Activated T-cell treated with anti-CD3 and anti-CD28 coated beads for 4 hours (primary cell): ENCODE measurements at places on chromosomes 11 and 22.

DNA sequence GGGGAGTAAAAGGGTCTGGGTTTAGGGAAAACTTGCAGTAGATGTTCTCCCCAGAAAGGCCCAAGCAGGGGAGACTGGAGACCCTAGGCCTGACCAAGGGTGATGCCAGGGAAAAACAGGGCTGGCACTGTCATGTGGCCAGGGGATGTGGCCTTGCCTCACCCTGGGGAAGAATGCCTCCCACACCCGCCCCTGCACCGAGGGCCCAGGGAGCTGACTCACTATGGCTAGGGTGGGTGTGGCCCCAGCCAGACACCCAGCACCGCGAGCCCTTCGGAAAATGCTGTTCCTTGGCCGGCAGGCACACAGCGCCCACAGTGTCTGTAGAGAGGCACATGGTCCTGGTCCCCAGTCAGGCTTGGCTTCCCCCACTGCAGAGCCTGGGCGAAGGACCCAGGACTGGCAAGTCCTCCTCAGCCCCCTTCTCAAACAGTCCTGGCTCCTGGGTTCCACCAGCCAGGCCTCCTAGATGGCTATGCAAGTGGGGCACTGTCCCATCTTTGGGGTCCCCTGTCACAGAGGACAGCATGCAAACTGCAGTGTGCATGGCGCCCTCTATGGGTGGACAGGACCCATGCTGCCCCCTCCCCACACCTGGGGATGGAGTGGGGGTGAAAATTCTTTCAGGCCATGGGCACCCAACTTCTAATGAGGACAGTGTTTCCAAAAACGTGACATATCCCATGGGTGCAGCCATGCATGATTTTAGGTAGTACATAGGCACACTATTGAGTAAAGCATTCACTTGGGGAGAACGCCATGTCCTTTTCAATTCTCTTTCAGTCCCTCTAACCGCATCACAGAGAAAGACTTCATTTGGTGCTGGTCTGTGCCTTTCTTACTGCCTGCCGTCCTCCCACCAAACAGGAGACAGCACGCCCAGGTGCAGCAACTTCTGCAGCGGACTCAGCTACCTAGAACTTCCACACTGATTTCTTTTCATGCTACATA lies 15.2 kb downstream of the TMPRSS5 start:
- no peak for DNase-seq

- DNase-seq = no peak
Observed at GRCh38 chr11:28384418-28384817, 276.2 kb downstream of the METTL15 start.

DNA sequence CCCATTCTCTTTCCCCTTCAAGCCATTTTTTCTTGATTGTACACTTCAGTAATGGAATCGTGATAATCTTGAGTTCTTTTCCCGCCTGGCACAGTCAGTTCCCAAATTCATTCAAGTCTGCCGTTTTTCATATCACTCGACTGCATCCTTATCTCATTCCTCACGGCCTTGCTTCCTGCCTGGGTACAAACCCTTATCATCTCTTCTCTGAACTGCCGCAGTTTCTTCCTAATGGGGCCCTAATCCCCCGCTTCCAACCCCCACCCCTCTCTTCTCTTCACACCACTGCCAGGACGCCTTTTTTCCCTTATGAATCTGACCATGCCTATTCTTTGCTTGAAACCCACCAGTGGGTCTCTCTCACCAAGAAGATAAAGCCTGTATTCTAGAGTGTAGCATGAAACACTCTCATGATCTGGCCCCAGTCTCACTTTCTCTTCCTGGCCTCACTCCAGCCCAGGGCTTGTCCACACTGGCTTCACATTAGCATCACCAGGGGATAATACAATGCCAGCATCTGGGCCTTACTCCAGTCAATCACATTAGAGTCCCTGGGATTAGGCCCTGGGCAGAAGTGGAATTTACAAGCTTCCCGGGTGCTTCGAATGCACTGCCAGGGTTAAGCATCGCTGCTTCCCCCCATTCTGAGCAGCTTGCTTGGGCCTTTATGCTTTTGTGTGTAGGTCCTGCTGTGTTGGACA lies 102.1 kb downstream of the FBXO7 start:
- no peak for DNase-seq

- no peak for DNase-seq
Observed at GRCh38 chr11:44905131-44905866, 45.4 kb downstream of the TP53I11 start.

GRCh38 chr11:20360650-20361049 lies 2.9 kb upstream of the HTATIP2 start:
- DNase-seq = no peak

- DNase-seq = no peak
Observed at GRCh38 chr22:31277741-31278140, 14.5 kb downstream of the PIK3IP1 start.

DNA sequence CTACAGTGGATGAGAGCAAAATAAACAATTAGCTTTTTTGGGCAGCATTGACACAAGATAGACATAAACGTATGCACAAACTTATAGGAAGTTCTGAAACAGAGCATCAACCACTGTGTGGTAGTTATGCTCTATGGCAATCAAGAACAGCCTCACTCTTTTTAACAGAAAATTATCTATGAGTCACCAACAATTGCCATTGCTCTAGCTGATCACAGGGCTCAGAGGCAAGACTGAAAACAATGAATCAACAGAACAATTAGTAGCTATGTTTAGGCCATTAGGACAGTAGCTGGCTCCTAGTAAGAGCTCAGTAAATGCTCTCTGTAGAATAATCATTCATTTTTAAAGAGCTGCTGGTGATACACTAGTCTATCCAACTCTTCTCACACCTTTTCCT lies 34.9 kb upstream of the PICALM start:
- DNase-seq = no peak

DNA sequence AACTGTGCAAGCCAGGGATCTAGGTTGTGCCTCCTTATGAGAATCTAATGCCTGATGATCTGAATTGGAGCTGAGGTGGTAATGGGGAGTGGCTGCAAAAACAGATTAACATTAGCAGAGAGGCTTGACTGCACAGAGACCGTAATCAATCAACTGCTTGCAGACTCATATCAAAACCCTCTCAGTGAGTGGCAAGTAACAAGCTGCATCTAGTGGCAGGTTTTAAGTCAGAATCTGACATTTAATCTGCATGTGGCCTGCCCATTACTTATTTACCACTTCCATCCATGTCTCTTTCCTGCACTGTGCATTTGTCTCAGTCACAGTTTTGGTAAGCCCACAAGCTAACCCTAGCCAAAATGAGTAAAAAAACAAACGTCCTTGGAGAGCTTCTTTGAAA lies 11.2 kb downstream of the C11orf58 start:
- no peak for DNase-seq

DNA sequence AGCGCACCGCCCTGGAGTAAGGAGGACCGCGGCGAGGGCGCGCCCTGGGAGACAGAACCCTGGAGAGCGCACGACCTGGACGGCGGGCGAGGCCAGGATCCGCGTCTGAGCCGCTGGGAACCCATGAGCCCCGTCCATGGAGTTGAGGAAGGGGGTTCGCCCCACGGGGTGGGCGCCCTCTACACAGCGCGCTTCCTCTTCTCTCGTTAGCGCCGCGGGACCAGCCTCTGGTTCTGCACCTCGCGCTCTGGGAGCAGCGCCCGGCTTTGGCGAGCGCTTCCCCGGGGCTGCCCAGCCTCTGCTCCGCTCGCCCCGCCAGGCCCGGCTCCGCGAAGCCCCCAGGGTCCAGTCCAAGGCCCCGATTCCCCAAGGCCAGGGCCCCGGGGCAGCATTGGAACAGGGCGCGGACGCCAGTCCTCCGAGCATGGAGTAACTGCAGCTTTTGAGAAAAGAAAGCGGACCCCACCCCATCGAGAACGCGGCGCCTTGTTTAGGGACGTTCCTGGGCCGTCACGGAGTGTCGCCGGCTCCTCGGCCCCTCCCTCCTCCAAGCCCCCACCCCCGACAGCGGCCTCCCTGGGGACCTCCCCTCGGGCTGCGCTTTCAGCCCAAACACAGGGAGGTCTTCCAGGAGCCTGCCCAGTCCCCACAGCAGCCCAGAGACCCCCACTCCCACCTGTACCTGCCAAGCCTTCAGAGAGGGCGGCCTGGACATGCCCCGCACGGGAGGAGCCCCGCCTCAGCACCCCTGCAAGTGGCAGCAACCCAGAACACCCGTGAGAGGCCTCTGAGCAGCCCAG lies 56.2 kb downstream of the BRD1 start:
- DNase-seq = no peak

DNA sequence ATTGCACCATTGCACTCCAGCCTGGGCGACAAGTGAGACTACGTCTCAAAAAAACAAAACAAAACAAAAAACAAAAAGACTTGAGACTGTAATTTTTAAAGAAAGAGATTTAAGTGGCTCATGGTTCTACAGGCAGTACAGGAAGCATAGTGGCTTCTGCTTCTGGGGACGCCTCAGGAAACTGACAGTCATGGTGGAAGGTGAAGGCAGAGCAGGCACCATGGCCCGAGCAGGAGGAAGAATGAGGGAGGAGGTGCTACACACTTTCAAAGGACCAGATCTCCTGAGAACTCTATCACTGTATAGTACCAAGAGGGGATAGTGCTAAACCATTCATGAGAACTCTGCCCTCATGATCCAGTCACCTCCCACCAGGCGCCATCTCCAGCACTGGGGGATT lies 52.0 kb downstream of the CBL start:
- peak; percentile 8 for DNase-seq

GRCh38 chr11:59777104-59777503 lies 21.9 kb downstream of the STX3 start:
- DNase-seq = no peak

DNA sequence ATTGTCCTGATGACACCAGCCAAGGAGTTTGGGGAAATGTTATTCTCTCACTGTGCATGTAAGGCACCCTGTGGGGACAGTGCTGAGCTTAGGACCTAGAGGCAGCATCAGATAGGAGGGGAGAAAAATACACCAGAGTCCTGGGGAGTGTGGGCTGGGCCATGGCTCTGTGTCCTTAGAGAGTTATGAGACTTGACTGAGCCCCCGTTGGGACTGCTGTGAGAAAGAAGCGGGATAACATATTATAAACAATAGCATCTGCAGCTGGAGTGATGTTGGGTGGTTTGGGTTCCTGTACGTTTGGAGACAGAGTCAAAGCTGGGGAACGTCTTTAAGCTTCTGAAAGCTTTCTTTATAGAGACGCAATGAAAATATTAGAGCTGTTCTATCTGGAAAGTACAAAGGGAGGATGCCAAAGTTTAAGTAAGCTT lies 90.9 kb upstream of the CRTAM start:
- no peak for DNase-seq

DNA sequence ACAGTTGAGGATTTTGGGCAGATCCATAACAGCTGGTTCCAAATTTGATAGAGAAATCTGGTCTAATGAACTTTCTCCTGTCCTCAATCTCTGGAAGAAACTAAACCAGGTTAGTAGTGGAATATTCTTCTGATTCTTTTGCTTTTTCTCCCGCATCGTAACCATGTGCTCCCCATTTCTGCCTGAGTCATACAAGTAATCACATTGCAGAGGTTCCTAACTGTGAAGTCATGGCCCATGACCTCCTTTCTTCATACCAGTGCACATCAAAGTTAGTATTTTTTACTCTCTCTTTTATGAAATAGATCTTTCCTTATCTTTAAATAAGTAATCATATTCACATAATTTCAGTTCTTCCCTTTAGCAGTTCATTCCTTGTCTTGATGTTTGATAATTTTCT lies 249.0 kb downstream of the DYNC2H1 start:
- DNase-seq = no peak

GRCh38 chr11:46658259-46658658 lies 40.9 kb downstream of the ATG13 start:
- no peak for DNase-seq
